ENCODE measurements at places on chromosomes 3 and 15. TPM values are rescaled to one million over a fixed set of nuclear protein-coding genes. Genes with fewer than 3 reads are reported as not detected.

The WDR93 gene
- not detected for total RNA-seq

The SLC27A2 gene
- 0.34 TPM for total RNA-seq

The KY gene
- 0.16 TPM for total RNA-seq

The SPINK8 gene
- not detected for total RNA-seq

The SCG5 gene
- 13.6 TPM for total RNA-seq

The TRIM71 gene
- total RNA-seq: not detected

The SSR3 gene
- 97.4 TPM for total RNA-seq

The GASK1A gene
- not detected for total RNA-seq

The SLC28A2 gene
- not detected for total RNA-seq

The LRRC31 gene
- total RNA-seq: not detected

The CDV3 gene
- total RNA-seq: 112 TPM

The EPHA3 gene
- total RNA-seq: 25.6 TPM

The CPLX3 gene
- 0.08 TPM for total RNA-seq

The MED12L gene
- 1.5 TPM for total RNA-seq

The GABRA5 gene
- total RNA-seq: 3.2 TPM

The RASGRP1 gene
- not detected for total RNA-seq

The CPB1 gene
- not detected for total RNA-seq

The FGF7 gene
- 0.66 TPM for total RNA-seq

The KNG1 gene
- not detected for total RNA-seq

The EBLN2 gene
- total RNA-seq: 6.5 TPM

The NANOGP8 gene
- 0.64 TPM for total RNA-seq

The OR5K2 gene
- total RNA-seq: not detected

The SHC4 gene
- 10.2 TPM for total RNA-seq

The CCR9 gene
- total RNA-seq: not detected

The B2M gene
- total RNA-seq: 697 TPM

The FBXW12 gene
- not detected for total RNA-seq

The ADCY5 gene
- 0.04 TPM for total RNA-seq

The NT5DC2 gene
- total RNA-seq: 59.3 TPM

The GOLGA8Q gene
- not detected for total RNA-seq

The SAMMSON gene
- 3.6 TPM for total RNA-seq

The PP2D1 gene
- not detected for total RNA-seq

The HYKK gene
- 0.98 TPM for total RNA-seq

The ANKRD34C gene
- not detected for total RNA-seq

The AADACL2 gene
- total RNA-seq: not detected

The BNC1 gene
- total RNA-seq: 3.1 TPM

The ARGFX gene
- not detected for total RNA-seq

The ZNF385D gene
- total RNA-seq: 1.9 TPM

The GTF2E1 gene
- total RNA-seq: 8.4 TPM

The TRPM1 gene
- total RNA-seq: not detected

The PSMD6 gene
- total RNA-seq: 174 TPM

The ZIC1 gene
- 5.5 TPM for total RNA-seq

The PIF1 gene
- total RNA-seq: 35.5 TPM

The ANKUB1 gene
- total RNA-seq: not detected

The LRRC3B gene
- total RNA-seq: not detected

The FAN1 gene
- total RNA-seq: 20.5 TPM

The AMT gene
- 1.8 TPM for total RNA-seq

The LEKR1 gene
- total RNA-seq: 1.2 TPM

The RHOV gene
- 5.9 TPM for total RNA-seq

The STXBP5L gene
- total RNA-seq: 0.04 TPM

The RLBP1 gene
- total RNA-seq: 3.7 TPM
